CD4-positive, alpha-beta T cell treated with Interleukin-17A for 1 hour (primary cell): ENCODE measurements at places on chromosomes 16 and 17.

DNA sequence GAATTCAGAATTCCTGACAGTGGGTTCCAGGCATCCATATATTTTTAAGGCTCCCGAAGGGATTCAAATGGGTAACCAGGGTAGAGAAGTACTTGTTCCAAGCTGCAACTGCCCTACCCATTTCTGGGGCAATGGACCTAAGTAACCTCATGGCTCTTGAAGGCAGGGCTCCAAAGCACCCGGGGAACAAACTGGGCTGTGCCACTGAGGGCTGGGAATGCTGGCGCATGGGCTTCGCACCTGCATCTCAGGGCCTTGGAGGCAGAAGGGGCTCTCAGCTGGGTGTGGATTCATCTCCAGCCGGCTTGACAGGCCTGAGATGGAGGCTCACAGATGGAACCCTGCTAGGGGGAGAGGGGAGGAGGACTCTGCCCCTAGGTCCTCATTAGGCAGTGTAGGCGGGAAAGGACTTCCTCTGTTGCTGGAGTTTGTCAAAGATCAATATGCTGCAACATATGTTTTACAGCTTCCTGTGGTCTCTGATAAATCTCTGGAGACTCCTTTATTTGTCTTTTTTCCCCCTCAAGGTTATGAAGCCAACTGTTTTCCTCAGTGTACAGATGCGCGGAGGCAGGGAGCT lies 232.3 kb upstream of the NLRP1 start:
- DNase-seq: no peak

GRCh38 chr17:32508926-32509325 lies 22.1 kb downstream of the CDK5R1 start:
- no peak for DNase-seq

GRCh38 chr17:13597723-13598347 lies 3.9 kb downstream of the HS3ST3A1 start:
- peak; percentile 68 for DNase-seq

- no peak for DNase-seq
Measured at GRCh38 chr17:15909481-15909991, 35.4 kb upstream of the ADORA2B start.

GRCh38 chr17:36869856-36870719 lies 67.2 kb upstream of the LHX1 start:
- no peak for DNase-seq

- no peak for DNase-seq
Measured at GRCh38 chr17:1008008-1008761, 11.3 kb downstream of the TIMM22 start.
